Ascending aorta (tissue), 2 donors: ENCODE measurements at places on chromosomes 16 and 17. TPM values are rescaled to one million over a fixed set of nuclear protein-coding genes. Genes with fewer than 3 reads are reported as not detected.

GRCh38 chr17:1275962-1276736 is 3.3 kb upstream of the TRARG1 start:
- DNase-seq, result peak; percentile 81

DNA sequence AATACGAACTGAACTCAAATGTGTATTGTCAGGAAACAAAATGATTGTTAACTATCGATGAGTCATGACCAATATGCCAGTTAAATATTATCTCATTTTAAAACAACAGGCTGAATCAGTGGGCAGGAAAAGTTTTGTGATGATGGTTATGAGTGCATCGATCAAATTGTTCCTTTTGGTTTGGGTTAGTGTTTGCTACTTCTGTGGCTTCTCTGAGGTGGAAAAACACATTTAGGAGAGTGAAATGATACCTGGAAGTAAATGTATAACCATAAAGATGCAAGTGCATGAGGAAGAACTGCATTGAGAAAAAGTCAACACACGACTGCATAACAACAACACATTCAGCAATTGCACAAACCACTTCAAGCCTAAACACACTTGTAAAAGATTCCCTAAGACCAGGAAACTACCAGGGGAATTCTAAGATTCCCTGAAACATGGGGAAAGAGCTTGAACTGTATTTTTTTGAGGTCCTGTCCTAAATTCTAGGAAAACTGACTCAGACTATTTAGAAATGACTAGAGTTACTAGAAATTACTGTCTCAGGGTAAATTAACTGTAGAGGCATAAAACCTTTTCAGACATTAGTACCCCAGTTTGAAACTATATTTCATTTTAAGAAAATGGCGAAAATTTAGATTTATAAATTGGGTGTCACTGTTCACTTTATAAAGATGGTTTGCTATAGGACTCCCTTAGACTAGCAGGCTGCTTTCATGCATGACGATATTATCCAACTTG is 44.8 kb downstream of the CDYL2 start:
- no peak for DNase-seq

Gene TEDC2
- total RNA-seq, result not detected

GRCh38 chr17:76385892-76386786 is 1.7 kb downstream of the SPHK1 start:
- DNase-seq, result peak; percentile 30
